AG04450 (cell line): ENCODE measurements at places on chromosomes 2 and 18.

DNA sequence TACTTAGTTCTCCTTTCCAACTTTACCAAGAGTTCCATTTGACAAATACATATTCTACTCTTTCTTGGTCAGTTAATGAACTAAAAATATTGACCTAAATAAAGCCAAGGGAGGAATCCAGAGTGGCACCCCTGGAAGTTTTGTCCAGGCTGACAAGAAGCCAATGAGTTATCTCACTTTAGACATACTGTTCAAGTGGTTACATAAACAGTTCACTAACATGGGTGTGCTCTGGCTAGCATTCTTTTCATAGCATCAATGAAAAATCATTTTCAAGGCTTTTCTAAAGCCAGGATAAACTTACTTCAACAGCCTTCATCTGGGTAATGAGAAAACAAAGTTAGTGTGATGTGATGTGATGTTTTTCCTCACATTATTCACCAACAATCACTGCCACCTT lies 649.4 kb downstream of the TDRD15 start:
- DNase-seq = no peak

GRCh38 chr2:6896930-6897759 lies 19.6 kb downstream of the RSAD2 start:
- no peak for DNase-seq

DNA sequence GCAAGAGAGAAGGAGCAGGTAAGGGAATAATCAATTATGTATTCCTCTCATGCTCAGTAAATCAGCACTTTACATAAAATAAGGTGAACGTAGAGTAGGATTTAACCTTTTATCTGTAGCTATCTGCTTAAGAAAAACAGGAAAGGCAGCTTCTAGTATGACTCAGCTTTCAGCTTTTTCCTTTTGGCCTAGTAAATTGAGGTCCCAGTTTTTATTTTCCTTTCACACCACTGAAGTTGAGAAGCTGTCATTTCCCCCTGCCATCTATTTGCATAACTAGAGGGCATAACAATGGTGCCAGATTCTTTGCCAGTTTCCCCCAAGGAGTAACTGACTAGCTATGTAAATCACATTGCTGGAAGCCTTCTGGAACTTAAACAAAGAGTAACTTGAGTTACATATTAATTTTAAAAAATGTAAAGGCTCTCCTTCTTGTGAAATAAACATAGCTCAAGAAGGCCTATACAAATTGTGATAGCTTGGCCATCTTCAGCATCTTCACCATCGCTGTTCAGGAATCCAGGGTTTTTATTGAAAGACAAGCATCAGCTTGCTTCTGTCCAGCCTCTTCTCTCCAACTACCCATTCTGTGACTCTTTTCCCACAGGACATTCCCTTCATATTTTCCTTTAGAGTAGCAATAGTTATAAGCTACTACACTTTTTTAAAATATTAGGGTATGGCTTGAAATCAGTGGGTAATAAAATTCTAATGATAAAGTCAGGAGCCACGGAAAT lies 97.0 kb downstream of the KYNU start:
- no peak for DNase-seq

DNA sequence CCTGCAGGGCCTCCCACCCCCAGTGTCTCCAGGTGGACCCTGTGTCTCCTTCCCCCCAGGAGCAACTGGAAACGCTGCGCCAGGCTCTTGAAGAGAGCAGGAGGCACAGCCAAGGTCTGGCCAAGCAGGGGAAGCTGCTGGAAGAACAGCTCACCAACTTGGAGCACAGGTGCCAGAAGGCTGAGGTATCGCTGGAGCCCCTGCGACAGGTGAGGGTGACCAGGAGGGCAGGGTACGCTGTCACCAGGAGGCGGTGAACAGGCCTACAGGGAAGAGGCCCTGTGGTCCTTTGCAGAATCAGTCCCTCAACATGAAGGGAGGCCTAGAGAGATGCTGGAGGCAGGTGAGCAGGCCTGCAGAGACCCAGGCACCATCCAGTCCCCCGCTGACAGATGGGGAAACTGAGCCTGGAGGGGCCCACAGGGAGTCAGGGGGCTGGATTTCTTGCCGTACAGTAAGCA lies 15.6 kb upstream of the SNED1 start:
- DNase-seq = no peak

DNA sequence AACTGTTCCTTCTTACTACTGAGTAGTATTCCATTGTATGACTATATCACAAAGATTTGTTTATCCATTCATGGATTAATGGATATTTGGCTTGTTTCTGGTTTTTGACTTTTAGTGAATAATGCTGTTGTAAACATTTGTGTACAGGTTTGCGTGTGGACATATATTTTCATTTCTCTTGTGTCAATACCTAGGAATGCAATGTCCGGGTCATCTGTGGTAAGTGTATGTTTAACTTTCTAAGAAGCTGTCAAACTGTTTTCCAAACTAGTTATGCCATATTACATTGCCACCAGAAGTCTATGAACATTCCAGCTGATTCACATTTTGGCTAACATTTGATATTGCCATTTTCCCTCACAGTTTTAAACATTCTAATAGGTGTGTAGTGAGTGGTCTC lies 29.1 kb upstream of the SLC16A14 start:
- DNase-seq = no peak

- DNase-seq = no peak
These were observed 6.0 kb downstream of the GALM start for GRCh38 chr2:38671946-38672345.

DNA sequence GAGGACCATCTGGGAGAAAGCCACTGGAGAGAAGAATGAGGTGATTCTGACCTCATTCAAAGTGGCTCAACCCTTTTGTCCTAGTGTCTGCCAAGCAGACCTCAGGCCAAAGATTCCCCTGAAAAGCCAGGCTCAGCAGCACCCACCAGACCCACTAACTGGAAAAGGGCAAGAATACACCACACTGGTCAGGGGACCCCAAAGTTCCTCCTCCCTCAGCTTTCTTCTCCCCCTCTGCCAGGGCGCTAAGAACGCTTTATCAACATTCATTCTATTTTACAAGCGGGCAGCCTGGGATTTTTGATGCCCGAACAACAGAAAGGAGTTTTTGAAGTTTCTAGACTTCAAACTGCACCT lies 7.3 kb downstream of the PAX3 start:
- DNase-seq = no peak

DNA sequence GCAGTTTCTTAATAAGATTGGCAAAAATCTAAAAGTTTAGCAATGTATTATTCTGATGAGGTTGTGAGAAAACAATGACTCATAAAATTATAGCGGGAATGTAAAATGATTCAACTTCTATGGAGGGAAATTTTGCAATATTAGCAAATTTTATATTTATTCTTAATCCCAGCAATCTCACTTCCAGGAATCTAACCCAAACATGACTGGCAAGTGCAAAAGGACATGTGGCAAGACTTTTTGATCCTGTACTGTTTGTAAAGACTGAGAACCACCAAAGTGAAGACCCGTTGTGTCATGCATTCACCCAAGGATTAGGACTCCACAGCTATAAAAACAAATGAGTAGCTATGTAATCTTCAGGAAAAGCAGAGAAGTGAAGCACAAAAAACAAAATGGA lies 234.8 kb upstream of the KYNU start:
- no peak for DNase-seq

- DNase-seq = no peak
These were observed 4.3 kb downstream of the UGT1A9 start for GRCh38 chr2:233676046-233676445.

GRCh38 chr2:96273763-96274162 lies 7.7 kb downstream of the CIAO1 start:
- no peak for DNase-seq

- no peak for DNase-seq
These were observed 33.9 kb upstream of the GALNT3 start for GRCh38 chr2:165827921-165828276.

GRCh38 chr2:5188636-5189035 lies 503.5 kb upstream of the SOX11 start:
- DNase-seq = no peak

DNA sequence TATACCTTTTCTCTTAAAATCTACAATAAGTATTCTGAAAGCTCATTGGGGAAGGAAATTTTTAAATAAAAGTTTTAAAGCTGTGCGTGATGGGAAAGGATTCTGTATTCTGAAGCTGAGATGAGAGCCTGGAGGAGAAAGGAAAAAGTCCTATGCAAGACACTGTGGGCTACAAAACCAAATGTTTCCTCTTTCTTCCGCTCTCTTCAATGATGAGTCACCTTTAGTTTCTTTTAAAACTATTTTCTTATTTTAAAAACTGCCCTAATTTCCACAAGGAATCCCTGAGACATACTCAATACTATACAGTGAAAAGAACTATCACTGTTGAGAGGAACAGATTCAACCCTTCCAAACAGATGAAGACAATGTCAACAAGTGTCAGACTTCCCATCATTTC lies 87.4 kb downstream of the INO80D start:
- DNase-seq = no peak

DNA sequence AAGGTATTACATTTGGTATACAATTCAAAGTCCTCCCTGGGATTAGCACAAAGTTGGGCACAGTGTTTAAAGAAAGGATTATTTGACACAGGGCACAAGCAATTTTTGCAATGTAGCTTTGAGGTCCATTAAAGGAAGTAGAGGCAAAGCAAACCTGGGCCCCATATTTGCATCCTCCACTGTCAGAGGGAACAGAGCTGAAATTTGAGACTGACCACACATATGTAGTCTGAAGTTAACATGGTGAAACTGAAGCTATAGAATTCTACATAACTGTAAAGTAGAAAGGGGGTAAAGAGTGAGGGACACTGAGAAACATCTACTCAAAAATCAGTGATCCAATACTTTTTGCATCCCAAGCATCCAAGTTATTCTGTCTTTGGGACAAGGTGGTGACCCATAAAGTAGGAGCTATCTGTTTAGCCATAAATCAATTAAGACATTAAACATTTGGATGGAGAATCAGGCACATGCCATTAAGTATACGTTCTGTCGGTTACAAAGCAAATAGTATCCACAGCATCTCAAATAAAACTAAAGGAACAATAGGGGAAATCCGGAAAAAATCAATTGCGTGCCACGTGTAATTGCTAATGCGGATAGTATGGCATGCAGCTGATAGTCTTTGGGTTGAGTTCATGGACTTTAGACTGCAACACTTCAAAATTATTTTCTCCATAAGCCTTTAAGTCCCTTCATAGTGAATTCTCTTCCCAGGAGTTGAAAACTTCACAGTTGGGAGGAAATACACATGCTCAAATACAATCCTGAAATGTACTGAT lies 72.6 kb downstream of the PLEKHM3 start:
- no peak for DNase-seq

DNA sequence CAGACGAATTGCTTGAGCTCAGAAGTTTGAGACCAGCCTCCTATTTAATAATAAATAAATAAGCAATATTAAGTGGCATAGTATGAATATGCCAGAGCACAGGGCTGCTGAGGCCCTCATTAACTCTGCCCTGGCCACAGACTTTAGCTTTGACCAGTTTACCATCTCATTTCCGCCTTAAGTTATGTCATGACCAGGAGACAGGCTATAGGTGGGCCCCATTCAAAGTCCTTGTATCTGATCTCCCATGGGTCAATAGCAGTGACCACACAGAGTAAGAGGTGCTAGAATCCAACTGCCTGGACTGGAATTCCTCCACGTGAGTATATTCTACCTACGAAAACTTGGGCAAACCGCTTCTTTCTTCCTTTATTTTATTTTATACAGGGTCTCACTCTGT lies 13.4 kb upstream of the ASXL2 start:
- no peak for DNase-seq
